ENCODE measurements at places on chromosomes 1 and 21.

- peak; percentile 89 for DNase-seq
Observed at GRCh38 chr1:27300341-27301051, 21.5 kb upstream of the TMEM222 start.

- no peak for DNase-seq
Observed at GRCh38 chr1:62778208-62778607, 5.7 kb upstream of the ATG4C start.

- DNase-seq, result no peak
Observed at GRCh38 chr1:47440599-47441081, 2.8 kb downstream of the FOXD2 start.

- no peak for DNase-seq
Observed at GRCh38 chr1:3679799-3680453, 27.6 kb downstream of the TP73 start.

DNA sequence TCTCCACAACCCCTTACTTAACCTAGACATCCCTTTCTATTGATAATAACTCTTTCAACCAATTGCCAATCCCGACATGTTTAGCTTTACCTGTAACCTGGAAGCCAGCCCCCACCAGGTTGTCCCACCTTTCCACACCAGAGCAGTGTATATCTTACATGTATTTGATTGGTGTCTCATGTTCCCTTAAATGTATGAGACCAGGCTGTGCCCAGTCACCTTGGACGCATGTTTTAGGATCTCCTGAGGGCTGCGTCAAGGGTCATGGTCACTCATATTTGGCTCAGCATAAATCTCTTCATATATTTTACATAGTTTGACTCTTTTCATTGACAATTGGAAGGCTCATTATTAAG, 5.3 kb upstream of the SLC19A1 start:
- no peak for DNase-seq

- no peak for DNase-seq
Observed at GRCh38 chr1:51526248-51526647, 7.2 kb upstream of the EPS15 start.

GRCh38 chr1:39659110-39659509, 12.8 kb downstream of the NT5C1A start:
- peak; percentile 14 for DNase-seq

DNA sequence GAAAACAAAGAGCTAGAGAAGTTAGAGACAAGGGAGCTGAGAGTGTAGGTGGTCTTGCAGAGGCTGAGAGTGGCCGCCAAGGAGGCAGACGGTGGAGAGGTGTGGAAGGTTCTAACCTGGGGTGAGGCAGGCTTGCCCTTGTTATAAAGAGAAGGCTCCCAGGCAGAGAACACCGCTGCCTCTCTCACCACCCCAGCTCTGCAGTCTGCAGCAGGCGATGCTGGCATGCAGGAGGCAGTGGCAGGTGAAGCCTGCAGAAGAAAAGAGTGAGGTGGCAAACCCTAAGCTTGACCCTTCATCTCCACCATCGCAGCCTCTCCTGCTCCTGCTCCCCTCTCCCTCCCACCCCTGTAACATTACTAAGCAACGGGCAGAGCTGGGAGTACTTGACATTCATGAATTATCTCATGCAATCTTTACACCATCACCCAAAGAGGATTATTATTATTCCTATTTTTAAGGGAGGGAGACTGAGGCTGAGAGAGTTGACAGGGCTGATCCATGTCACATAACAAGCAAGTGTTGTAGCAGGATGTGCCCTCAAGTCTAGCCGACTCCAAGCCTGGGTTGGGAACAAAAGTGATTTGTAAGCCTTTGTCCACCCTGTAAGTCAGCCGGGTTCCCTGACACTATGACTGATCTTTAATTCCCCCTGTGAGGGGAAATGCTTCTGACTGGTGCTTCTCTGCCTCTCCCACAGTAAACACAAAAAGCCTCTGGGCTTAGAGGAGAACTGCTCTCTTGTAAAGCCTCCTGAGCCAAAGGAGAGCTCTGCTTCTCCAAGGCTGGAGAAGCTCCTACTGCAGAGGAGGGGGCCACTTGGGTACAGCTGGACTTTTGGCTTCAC, 36.1 kb downstream of the KANK4 start:
- no peak for DNase-seq

DNA sequence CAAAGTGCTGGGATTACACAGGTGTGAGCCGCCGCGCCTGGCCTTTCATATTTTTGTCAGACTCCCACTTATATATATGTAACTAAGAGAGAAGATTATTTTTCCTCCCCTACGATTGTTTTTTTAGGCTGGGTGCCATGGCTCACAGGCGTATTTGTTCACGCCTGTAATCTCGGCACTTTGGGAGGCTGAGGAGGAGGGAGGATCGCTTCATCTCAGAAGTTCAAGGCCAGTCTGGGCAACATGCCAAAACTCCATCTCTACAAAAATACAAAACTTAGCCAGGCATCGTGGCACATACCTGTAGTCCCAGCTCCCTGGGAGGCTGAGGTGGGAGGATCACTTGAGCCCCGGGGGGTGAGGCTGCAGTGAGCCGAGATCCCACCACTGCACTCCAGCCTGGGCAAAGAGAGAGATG, 23.9 kb upstream of the ITLN2 start:
- DNase-seq, result no peak

DNA sequence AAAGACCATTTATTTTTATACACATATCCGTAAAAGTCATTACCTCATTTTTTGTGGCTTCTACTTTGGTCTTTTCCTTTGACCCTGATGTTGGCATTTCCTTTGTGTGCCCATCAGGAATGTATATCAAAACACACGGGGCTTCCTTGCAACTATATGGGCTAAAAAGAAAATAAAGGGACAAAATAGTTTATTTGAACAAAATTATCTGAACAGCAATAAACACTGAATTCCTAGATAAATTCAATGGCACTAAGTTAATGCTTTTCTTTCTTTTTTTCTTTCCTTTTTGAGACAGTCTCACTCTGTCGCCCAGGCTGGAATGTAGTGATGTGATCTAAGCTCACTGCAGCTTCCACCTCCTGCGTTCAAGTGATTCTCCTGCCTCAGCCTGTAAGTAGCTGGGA, 45.2 kb downstream of the EPRS1 start:
- DNase-seq, result no peak

DNA sequence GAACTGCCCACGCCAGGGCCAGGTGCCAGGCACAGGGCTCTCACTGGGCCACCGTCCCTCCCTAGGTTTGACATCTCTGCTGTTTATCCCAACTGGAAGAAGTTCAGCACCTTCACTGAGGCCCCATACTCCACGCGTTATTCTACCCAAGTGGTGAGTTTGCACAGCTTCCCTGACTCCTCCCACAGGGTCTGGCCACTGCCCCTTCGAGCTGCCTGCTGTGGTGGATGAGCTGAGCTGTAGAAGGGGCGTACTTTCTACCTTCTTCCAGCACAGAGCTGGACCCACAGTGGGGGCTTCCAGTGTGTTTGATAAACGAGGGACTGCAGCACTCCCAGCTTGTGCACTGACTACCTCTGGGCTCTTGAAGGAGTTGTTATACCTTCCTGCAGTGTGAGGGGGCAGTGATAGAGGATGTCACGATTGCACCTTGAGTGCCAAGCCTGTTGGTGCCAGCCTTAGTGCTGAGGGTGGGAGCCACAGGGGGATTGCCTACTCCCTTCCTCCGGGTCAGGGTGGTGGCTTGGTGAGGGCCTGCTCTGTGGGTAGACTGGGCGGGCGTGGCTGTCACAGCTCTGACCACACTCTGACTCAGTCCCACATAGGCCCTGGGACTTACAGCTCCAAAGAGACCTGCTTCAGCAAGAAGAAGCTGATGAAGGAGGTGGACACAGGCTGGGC, 5.9 kb upstream of the TTC22 start:
- no peak for DNase-seq

GRCh38 chr1:208850442-208850841, 606.3 kb upstream of the PLXNA2 start:
- DNase-seq, result no peak

- DNase-seq, result no peak
Observed at GRCh38 chr21:46604329-46604974, 430 bp downstream of the S100B start.

DNA sequence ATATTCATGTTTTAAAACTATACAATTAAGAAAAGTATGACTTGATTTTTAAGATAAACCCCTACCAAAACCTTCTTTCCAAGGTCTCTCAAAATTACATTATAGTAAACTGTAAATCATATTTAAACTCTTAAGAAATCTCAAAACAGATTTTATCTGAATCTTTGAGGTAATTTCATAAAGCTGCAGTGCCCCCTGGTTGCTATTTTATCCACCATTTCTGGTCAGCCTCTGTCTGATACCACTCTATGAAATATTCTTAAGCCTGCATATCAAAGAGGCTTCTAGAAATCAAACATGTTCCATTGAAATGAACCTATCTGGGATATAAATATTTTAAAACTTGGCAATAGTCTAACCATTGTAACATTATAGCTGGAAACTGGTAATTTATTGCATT, 317.3 kb downstream of the COL11A1 start:
- peak; percentile 1 for DNase-seq

- DNase-seq, result peak; percentile 30
Observed at GRCh38 chr1:2231532-2232254, 3.6 kb downstream of the SKI start.

DNA sequence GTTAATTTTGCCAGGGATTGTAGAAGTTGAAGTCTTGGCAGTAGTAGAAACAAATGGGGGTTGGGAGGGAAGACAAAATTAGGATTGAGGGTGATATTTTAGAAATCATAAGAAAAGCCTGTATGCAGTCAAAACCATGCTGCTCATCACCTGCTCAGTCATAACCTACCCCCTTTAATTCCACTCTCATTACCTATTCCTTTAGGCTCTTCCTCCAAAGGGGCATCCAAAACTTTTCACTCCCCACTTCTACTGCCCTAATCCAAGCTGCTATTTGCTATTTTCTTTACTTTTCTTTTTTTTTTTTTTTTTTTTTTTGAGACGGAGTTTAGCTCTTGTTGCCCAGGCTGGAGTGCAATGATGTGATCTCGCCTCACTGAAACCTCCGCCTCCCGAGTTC, 11.5 kb downstream of the H3-3A start:
- no peak for DNase-seq

GRCh38 chr1:8083739-8084484, 57.8 kb upstream of the ERRFI1 start:
- DNase-seq, result no peak

DNA sequence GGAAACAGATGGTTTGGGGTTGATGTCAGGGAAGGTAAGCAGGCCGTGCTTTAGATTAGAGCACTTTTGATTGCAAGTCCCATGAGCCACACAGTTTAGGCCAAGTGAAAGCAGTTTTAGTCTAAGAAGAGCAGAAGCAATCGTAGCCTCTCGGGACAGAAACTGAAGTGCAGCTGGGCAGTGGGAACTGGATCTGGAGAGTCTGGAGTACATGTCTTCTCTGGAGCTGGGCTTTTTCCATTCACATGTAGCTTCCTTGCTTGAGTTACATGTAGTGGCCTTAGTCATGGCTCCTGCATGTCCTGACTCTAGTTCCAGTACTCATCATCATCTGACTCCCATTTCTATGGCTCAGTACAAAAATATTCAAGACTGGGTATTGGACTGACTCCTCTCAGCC, 16.7 kb downstream of the CAMTA1 start:
- DNase-seq, result peak; percentile 62

DNA sequence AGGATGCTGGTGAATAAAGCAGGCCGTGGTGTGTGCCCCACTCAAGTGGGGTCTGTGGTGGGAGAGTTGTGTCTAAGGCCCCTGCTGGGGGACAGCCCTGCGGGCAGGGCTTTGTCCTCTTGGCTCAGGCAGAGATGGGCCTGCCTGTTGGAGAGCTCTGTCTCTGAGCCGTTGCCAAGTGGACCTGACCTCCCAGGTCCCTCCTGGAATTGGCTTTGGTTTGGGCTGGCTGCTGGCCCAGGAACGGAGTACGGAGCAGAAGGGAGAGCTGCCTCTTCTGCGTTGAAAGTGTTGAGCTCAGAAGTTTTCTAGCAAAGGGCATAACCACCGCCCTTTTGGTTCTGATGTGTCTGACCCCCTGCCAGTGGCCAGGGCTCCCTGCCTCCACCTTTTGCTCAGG, 153.9 kb downstream of the PEX14 start:
- no peak for DNase-seq

DNA sequence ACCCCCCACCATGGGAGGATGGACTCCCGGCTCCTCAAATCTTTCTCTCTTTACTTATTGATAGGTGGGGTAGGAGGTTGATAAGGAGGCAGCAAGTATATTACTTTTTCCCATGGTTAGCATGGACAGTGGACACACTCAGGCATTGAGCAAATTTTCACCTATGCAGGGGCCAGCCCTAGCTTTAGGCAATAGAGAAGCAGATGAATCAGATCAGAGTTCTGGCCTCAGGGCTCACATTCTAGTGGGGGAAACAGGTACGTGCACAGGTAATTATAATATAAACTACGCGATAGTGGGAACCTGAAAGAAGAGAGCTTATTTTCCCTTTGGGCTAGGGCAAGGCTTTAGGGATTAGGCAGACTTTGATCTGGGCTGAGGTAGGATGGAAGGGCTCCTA, 13.5 kb upstream of the FOXE3 start:
- DNase-seq, result no peak

DNA sequence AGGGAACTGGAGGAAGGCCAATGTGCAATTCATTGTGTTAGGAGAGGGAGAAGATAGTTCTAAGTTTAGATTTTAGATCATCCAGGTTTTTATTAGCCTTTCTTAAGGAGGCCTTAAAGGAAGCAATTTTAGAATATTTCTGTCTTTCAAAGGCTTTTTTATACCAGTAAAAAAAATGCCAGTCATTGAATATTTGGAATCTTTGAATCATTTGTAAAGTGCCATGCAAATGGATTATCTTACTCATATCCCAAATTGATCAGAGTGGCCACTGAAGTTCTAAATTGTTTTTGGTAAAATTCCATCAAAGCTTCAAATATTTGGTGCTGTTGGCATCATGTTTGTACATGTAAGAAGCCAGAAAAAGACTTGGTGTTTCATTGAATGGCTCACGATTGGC, 244.8 kb downstream of the RPS6KC1 start:
- DNase-seq, result no peak
